ENCODE measurements at places on chromosomes 13 and 19. TPM values are rescaled to one million over a fixed set of nuclear protein-coding genes. Genes with fewer than 3 reads are reported as not detected.

Gene GAPDHS
- not detected for total RNA-seq

GRCh38 chr13:96848286-96848685 lies 146.0 kb downstream of the OXGR1 start:
- H3K4me1 ChIP-seq, result peaks cover 7% of the 10 kb centered on the region
- H3K36me3 ChIP-seq, result no peaks in the 10 kb centered on the region
- H3K27me3 ChIP-seq, result no peaks in the 10 kb centered on the region
- H3K27ac ChIP-seq, result peak overlapping the region; percentile 71

DNA sequence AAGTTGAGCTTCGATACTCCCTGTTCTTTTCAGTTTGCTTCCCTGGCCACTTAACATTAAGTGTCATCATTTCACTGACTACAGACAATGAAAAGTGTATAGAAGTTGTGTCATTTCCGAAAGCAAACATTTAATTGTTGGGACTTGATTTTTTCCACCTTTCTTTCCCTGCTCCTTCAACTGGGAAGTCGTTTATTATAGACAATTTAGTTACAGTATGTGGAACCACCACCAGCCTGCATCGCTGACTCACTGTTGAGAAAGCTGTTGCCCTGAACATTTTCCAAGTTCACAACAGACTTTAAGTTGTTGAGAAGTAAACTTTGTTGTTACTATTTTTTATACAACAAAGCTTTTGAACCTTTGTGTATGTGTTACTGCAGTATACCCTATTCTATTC lies 788.4 kb upstream of the PRR20A start:
- H3K36me3 ChIP-seq, result no peaks in the 10 kb centered on the region
- DNase-seq, result no peak
- no peak overlapping the region for H3K4me3 ChIP-seq
- no peaks in the 10 kb centered on the region for H3K4me1 ChIP-seq

DNA sequence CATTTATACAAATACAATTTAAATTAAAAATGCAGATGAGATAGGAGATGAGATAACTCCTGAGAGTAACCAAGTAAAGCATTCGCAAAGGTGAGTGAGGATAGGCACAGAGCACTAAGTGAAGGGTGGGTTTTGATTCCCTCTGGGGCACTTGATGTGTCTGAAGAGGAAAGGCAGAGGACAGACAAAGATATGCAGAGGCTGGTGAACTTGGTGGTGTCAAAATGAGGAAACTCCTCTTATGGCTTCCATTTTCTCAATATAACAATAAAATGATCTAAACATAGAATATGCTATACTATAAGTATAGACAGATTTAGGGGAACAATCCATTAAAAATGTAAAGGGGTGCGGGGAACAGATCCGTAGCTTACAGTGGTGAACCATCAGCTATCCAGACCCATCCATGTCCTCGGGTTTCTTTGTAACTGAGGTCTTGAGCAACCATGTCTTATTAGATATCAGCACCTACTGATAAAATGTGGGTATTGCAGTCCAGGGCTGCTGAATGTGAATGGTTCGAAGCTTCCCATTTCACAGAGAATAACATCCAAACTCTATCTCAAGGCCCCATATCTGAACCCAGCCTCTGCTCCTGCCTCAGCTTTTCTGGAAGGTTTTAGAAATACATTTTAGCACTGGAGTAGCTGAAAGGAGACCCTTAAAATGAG lies 73.9 kb upstream of the SLC10A2 start:
- no peak for DNase-seq
- no peaks in the 10 kb centered on the region for H3K4me1 ChIP-seq
- H3K27ac ChIP-seq, result no peak overlapping the region
- H3K27me3 ChIP-seq, result no peaks in the 10 kb centered on the region
- H3K4me3 ChIP-seq, result no peak overlapping the region

- H3K4me1 ChIP-seq, result peaks cover 52% of the 10 kb centered on the region
- H3K36me3 ChIP-seq, result peaks cover 29% of the 10 kb centered on the region
- no peaks in the 10 kb centered on the region for H3K27me3 ChIP-seq
- peak overlapping the region; percentile 92 for H3K4me3 ChIP-seq
Observed at GRCh38 chr19:3986260-3987041, 1.2 kb upstream of the EEF2 start.

GRCh38 chr19:13042443-13043130 lies 47.3 kb downstream of the NFIX start:
- H3K27ac ChIP-seq, result no peak overlapping the region
- no peak overlapping the region for H3K4me3 ChIP-seq
- no peak for DNase-seq
- peaks cover 53% of the 10 kb centered on the region for H3K4me1 ChIP-seq

Gene SGCG
- not detected for total RNA-seq

- H3K4me3 ChIP-seq, result no peak overlapping the region
- no peaks in the 10 kb centered on the region for H3K36me3 ChIP-seq
- H3K27ac ChIP-seq, result no peak overlapping the region
- H3K4me1 ChIP-seq, result peaks cover 26% of the 10 kb centered on the region
- no peaks in the 10 kb centered on the region for H3K27me3 ChIP-seq
Observed at GRCh38 chr13:50509771-50510441, 333.6 kb downstream of the DLEU7 start.

GRCh38 chr13:20221772-20222171 lies 10.3 kb downstream of the GJB6 start:
- H3K4me3 ChIP-seq, result no peak overlapping the region
- H3K27me3 ChIP-seq, result peaks cover 30% of the 10 kb centered on the region
- DNase-seq, result no peak
- H3K36me3 ChIP-seq, result no peaks in the 10 kb centered on the region

GRCh38 chr19:49795615-49796014 lies 17.5 kb downstream of the FUZ start:
- peaks cover 85% of the 10 kb centered on the region for H3K36me3 ChIP-seq
- H3K27ac ChIP-seq, result no peak overlapping the region

Gene ZNF570
- total RNA-seq, result 6.7 TPM

Gene CNN1
- 1,183 TPM for total RNA-seq

Gene SYMPK
- 32.2 TPM for total RNA-seq

DNA sequence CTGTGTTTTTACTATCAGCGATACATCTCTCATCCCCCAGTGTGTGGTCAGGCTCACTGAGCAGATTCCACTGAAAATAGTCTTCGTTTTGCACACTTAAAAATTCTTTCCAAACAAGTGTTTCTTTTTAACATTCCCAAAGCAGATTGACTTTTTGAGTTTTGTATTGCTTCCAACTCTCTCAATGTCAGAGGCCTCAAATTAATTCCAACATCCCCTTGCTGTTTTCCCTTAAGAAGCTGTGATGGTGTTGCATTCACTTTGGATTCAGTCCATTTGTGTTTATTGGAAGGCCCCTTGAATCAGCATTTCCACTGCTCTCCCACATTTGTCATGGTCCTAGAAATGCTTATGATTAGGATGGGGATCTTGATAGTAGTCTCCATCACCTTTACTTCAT lies 228.7 kb downstream of the KCNRG start:
- no peak for DNase-seq
- no peaks in the 10 kb centered on the region for H3K36me3 ChIP-seq
- peaks cover 9% of the 10 kb centered on the region for H3K4me1 ChIP-seq
- H3K4me3 ChIP-seq, result no peak overlapping the region

DNA sequence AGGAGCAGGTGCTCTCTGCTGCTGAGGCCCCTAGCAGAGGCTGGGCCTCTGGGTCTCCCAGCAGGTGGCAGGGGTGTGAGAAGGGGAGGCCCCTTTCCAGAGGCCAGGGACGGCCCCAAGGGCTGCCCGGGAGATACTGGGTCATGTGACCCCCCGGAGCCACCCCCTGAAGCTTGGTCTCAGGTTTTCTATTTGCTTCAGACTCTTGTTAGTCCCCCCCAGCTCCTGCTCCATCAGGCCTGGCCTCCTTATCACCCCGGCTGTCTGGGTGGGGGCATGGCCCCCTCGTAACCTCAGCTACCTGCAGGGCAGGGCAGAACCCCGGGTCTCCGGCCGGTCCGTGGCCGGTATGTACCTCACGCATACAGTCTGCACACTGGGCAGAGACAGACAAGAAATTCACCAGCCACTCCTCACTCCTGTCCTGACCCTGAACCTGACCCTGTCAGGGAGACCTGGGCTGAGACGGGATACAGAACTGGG lies 13.2 kb upstream of the TCF3 start:
- no peaks in the 10 kb centered on the region for H3K4me1 ChIP-seq
- no peak for DNase-seq
- no peak overlapping the region for H3K27ac ChIP-seq
- H3K4me3 ChIP-seq, result no peak overlapping the region
- no peaks in the 10 kb centered on the region for H3K36me3 ChIP-seq
- peaks cover 8% of the 10 kb centered on the region for H3K27me3 ChIP-seq

DNA sequence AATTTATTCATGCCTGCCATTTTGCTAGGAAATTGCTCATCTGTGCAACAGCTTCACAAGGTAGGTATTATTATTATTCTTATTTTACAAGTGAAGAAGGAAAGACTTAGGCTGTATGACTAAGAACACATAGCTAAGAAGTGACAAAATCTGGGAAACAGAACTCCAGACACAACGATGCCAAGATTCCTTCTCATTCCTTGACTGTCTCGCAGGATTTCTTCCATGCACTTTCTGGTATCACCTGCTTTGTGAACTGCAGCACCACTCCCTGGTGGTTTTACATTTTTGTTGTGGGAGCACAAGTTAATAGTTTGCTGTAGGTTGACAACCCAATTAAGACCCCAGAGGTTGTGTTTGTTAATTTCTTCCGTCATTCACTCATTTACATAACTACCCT lies 188.5 kb downstream of the LACC1 start:
- H3K27ac ChIP-seq, result no peak overlapping the region
- H3K4me3 ChIP-seq, result no peak overlapping the region
- H3K36me3 ChIP-seq, result no peaks in the 10 kb centered on the region
- no peaks in the 10 kb centered on the region for H3K27me3 ChIP-seq
- no peaks in the 10 kb centered on the region for H3K4me1 ChIP-seq

- H3K36me3 ChIP-seq, result no peaks in the 10 kb centered on the region
- no peak for DNase-seq
- H3K4me3 ChIP-seq, result no peak overlapping the region
- no peaks in the 10 kb centered on the region for H3K27me3 ChIP-seq
Observed at GRCh38 chr13:67574320-67575233, 344.4 kb upstream of the PCDH9 start.

DNA sequence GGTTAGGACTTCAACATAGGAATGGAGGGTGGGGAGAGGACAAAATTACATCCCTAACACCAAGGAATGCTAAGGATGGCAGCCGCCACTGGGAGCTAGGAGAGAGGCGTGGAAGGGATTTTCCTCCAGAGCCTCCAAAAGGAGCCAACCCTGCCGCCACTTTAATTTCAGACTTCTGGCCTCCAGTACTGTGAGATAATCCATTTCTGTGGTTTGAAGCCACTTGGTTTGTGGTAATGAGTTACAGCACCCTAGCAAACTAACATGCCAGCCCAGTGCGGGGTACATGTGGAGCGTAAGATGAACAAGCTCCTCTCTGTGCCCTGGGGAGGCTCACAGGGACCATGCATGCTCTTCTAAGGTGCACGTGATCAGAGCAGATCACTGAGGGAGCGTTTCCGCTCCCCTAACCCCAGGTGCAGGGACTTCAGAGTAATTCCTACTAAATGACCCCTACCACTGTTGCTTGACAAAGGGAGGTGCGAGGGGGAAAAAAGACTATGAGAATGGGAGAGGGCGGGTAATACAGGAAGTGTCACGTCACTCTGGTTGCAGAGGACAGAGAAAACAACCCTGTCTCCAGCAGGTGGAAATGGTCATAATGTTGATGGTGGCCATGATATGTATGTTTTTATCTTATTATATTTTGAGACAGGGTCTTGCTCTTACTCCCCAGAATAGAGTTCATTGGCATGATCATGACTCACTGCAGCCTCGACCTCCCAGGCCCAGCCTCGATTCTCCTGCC lies 12.0 kb downstream of the FPR1 start:
- peaks cover 15% of the 10 kb centered on the region for H3K27me3 ChIP-seq
- no peak for DNase-seq
- no peak overlapping the region for H3K4me3 ChIP-seq
- no peak overlapping the region for H3K27ac ChIP-seq
- H3K36me3 ChIP-seq, result no peaks in the 10 kb centered on the region
- H3K4me1 ChIP-seq, result no peaks in the 10 kb centered on the region

Gene CDADC1
- 37.5 TPM for total RNA-seq

GRCh38 chr13:33249066-33249465 lies 36.5 kb downstream of the STARD13 start:
- no peak overlapping the region for H3K4me3 ChIP-seq
- DNase-seq, result no peak
- H3K27ac ChIP-seq, result no peak overlapping the region
- H3K4me1 ChIP-seq, result no peaks in the 10 kb centered on the region
- H3K27me3 ChIP-seq, result no peaks in the 10 kb centered on the region

DNA sequence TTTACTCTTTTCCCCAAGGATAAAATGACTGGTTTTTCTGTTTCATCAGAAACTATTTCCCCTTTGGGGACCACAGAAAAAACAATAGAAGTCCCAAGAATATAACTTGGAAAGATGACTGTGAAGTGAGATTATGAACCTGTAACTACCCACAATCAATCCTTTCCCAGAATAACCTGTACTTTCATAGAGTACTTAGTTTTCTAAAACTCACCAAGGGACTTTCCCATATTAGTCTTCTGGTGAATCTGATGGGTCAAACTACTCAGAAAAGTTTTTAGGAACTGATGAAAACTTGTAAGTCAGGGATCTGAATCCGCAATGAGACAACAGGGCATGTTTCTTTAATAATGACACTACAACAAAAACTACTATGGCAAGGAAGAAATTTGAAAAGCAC lies 62.6 kb downstream of the STK24 start:
- no peak for DNase-seq
- no peak overlapping the region for H3K27ac ChIP-seq
- no peaks in the 10 kb centered on the region for H3K27me3 ChIP-seq

GRCh38 chr19:7676376-7676775 lies 514 bp upstream of the MCEMP1 start:
- H3K27ac ChIP-seq, result no peak overlapping the region
- no peak for DNase-seq
- H3K36me3 ChIP-seq, result no peaks in the 10 kb centered on the region

DNA sequence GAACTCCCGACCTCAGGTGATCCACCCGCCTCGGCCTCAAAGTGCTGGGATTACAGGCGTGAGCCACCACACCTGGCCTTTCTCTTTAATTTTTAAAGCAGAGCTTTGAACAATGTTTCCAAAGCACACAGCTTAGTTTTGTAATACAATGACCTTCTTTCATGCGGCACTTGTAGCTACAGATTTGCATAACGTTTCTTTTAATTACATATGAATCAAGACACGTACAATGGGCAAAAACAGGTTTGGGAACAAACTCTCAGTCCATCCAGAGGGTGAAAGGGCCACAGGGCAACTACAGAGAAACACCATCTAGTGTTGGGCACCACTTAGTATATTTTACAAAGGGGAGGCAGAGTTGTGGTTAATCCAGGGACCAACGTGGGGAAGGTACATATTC lies 19.0 kb upstream of the S1PR4 start:
- peaks cover 7% of the 10 kb centered on the region for H3K4me1 ChIP-seq
- no peak overlapping the region for H3K27ac ChIP-seq
- no peak overlapping the region for H3K4me3 ChIP-seq
- no peaks in the 10 kb centered on the region for H3K27me3 ChIP-seq

- H3K27me3 ChIP-seq, result no peaks in the 10 kb centered on the region
- H3K4me3 ChIP-seq, result no peak overlapping the region
- peaks cover 7% of the 10 kb centered on the region for H3K4me1 ChIP-seq
- no peaks in the 10 kb centered on the region for H3K36me3 ChIP-seq
- no peak for DNase-seq
Observed at GRCh38 chr13:22482496-22483000, 698.2 kb upstream of the SGCG start.
